ENCODE measurements at places on chromosomes 11 and 22. TPM values are rescaled to one million over a fixed set of nuclear protein-coding genes. Genes with fewer than 3 reads are reported as not detected.

Gene DMC1
- total RNA-seq, result 2.2 TPM

Gene PARVA
- total RNA-seq, result 9.0 TPM

Gene CARD10
- 16.4 TPM for total RNA-seq

Gene NUP50
- 42.4 TPM for total RNA-seq

Gene BRD1
- 26.2 TPM for total RNA-seq

Gene TSSK2
- not detected for total RNA-seq

Gene NFAM1
- total RNA-seq, result under 0.01 TPM

Gene C1QTNF5
- total RNA-seq, result 1.2 TPM

Gene KRTAP5-8
- 0.24 TPM for total RNA-seq

Gene MS4A3
- not detected for total RNA-seq

Gene TMPRSS4
- total RNA-seq, result 48.7 TPM

Gene P2RY6
- 0.21 TPM for total RNA-seq

Gene SCGB1C1
- not detected for total RNA-seq

Gene PTS
- 55.2 TPM for total RNA-seq

Gene TYR
- total RNA-seq, result not detected

Gene MUC5AC
- not detected for total RNA-seq

Data from tracheal epithelial cell (primary cell).